Activated T-cell treated with anti-CD3 and anti-CD28 coated beads for 4 hours (primary cell): ENCODE measurements at places on chromosomes 7 and 10.

DNA sequence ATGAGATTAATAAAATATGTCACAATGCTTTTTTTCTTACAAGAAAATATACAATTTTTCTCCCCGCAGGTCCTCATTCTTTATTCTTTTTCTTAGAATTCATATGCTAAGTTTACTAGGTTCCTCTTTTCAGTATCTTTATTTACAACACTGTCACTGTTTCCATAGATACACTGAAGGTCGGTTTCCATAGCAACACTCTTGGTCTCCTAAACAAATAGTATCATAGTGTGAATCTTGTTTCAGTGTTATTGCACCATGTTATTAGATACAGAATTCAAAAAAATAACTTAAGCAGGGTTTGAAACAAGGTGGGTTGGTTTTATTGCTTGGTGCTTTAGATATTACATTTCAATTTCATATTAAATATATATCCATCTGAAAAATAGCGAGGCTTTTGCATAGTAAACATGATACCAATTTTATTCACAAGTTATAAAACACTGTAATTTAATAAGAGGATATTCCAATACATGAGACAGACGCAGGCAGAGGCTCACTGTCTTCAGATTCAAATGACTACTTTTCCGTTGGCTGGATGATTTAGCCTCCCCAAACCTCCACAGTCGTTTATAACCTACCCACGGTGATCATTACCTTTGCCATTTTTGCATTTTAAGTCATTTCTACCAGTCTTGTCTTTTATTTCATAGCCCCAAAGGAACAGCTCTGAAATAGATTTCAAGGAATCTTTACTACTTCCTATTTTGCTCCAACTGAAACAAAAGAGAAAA is 88.9 kb upstream of the KLF6 start:
- DNase-seq = no peak

DNA sequence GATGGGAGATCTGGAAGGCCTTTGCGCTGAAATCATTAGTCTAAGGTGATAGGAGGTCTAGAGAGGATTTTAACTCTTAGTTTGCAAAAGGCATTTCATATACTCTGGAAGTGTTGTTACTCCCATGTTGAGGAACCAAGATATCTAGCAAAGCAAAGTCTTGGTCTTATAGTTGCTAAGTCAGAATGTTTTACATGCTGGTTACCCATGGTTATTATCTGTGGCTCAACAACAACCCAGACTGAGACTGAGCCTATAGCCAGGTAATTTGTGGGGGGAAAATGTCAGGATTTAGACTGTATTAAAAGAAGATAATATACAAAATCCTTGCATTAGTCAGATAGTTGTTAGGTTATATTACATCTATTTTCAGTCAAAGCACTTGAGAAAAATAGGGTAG is 50.9 kb downstream of the LSMEM1 start:
- DNase-seq = no peak

- no peak for DNase-seq
These were observed 2.5 kb upstream of the KPNA7 start for GRCh38 chr7:99210265-99210970.

DNA sequence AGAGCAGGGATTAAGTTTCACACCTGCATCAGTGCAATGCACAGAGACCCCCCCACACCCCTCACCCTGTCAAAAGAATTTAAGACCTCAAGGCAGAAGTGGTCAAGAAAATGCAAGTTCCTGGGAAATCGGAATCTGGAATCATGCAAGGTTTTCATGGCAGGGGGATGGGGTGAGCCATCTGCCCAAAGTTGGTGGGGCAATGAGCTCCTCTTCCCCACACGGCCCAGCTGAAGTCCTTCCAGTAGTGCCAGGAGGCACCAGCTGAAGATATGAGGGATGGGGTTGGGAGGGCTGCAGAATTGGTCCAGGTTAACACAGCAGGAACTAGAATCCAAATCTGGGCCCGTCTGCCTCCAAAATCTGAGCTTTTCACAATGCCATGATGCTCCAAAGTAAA is 25.0 kb upstream of the TMEM273 start:
- DNase-seq = no peak

- DNase-seq = no peak
These were observed 566.9 kb downstream of the DNAJB6 start for GRCh38 chr7:157903710-157904109.

- DNase-seq = no peak
These were observed 22.3 kb downstream of the TTYH3 start for GRCh38 chr7:2654059-2654458.

GRCh38 chr10:3765146-3765545 is 19.9 kb downstream of the KLF6 start:
- no peak for DNase-seq

- DNase-seq = no peak
These were observed 32.7 kb downstream of the CYP17A1 start for GRCh38 chr10:102804382-102805055.

GRCh38 chr7:81135324-81135723 is 216.5 kb upstream of the SEMA3C start:
- DNase-seq = no peak

GRCh38 chr7:70630818-70631457 is 501.0 kb upstream of the GALNT17 start:
- DNase-seq = no peak

- no peak for DNase-seq
These were observed 56.1 kb downstream of the PODXL start for GRCh38 chr7:131500357-131500756.

GRCh38 chr7:5172196-5172775 is 17.7 kb upstream of the WIPI2 start:
- no peak for DNase-seq

DNA sequence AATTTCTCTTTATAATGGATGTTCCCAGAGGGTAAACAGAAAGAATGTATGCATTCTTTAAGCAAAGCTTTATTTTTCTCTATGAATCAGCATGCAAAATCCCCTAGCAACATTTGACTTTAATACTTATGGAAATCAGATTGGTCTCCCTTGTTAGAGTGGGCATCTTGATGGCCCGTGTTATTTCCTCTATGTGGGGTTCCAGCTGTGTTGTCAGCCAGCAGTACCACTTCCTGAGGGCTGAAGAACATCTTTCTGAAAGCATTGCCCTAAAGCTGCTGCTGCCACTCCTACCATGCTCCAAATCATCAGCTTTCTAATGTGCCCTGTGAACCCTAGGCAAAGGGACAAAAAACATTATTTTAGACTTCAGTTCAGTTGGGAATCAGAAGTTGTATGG is 70.4 kb upstream of the HECTD2 start:
- DNase-seq = no peak

GRCh38 chr7:158209435-158209834 is 378.2 kb downstream of the PTPRN2 start:
- no peak for DNase-seq

- DNase-seq = no peak
These were observed 376.1 kb upstream of the LRGUK start for GRCh38 chr7:133751079-133751478.

DNA sequence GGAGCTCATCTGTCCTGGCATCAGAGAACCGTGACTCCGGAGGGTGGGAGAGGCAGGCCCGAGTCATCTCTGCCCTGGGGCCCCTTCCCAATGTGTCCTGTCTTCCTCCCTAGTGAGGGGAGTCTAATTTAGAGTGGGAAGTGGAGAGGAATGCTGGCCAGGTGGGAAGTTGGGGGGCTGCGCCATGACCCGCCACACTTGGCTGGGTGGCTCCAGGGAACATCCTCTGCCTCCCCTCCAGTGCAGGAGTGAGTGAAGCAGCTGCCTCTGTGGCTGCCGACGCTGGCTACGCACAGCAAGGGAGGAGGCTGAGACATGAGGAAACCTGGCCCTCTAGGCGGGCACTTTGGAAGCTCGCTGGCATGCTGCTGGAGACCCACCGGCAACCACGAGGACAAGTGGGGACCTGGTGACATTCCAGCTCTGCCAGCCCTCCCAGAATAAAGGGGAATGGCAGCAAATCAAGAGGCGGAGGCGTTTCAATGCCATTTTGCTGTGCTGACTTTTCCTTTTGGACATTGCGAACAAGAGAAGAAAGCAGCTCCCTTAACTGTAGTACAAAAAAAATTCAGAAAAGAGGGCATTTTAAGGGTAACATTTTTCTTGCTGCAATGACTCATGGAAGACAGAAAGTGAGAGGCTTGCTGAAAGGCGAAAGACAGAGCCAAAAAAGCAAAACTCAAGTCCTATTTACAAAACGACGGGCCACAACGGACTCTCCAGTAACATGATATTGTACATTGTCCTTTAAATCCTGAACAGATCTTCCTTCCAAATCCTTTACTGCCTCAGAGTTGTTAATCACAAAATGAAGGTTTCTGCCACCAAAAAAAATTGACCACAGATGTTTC is 121.2 kb upstream of the PITRM1 start:
- no peak for DNase-seq

GRCh38 chr10:22478555-22479334 is 133.4 kb downstream of the SPAG6 start:
- no peak for DNase-seq

- no peak for DNase-seq
These were observed 236.9 kb downstream of the PRKG1 start for GRCh38 chr10:51311228-51311627.

DNA sequence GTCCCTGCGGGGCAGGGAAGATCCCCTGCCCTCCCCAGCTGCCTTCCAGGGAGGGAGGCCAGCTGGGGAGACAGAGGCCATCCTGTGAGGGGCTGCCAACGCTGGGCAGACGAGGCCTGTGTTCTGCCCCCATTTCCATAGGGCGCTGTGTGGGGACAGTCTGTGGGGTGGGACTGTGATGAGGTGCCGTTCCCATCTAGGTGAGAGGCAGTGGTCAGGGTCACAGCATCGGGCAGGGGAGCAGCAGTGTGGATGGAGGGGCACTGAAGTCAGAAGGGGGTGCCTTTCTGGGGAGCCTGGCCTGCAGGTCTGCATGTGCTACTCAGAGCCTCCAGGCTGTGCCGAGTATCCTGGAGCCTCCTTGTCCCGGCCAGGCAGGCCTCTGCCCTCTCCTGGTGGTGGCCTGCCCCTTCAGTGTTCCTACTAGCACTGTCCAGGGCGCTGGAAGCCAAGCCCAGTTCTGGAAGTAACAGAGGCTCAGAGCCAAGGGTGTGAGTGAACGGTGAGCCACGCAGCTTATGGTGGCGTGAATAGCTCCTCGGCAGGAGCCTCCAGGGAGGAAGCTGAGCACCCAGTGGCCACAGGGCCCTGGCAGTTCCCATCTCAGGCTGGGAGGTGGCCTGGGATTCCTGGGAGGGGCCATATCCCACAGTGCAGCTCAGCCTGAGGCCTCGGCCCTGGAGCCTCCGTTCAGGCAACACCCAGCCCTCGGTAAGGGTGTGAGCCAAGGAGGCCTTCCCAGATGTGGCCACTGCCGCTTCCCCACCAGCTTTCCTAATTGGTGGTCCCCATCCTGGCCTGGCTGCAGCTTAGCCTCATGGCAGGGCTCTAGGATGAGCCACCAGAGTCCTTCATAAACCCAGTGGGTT is 23.3 kb upstream of the CSGALNACT2 start:
- DNase-seq = no peak

DNA sequence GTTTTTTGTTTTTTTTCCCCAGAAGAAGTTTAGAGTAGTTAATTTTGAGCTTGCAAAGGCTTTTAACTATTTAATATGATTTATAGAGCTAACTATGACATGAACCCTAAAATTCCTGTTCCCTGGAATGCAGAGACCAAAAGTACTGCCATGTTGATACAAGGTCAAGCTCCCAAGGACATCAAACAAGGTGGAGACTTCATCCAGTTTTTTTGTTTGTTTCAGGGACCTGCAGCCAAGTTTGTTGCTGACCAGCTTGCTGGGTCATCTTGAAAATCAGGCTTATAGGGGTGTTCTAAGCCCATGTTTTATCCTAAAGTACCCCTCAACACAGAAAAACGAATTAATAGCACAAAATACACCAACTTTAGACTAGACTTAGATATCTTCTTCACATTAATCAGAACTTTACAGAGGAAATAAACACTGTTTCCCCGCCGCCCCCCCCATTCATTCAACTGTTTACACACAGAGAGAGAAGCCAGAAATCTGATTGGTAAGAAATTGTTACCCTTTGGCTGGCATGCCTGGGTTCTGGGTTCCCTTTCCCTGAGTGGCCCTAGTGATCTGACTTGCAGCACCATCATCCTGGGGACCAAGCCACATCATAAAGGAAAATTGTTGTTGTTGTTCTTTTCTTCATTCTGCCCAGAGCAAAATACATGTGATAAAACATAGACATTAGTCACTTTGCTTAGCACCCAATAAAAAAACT is 860.5 kb downstream of the CCSER2 start:
- DNase-seq = no peak

- no peak for DNase-seq
These were observed 226.0 kb downstream of the KIAA1217 start for GRCh38 chr10:24434961-24435360.
